ENCODE measurements at places on chromosomes 7 and 10.

DNA sequence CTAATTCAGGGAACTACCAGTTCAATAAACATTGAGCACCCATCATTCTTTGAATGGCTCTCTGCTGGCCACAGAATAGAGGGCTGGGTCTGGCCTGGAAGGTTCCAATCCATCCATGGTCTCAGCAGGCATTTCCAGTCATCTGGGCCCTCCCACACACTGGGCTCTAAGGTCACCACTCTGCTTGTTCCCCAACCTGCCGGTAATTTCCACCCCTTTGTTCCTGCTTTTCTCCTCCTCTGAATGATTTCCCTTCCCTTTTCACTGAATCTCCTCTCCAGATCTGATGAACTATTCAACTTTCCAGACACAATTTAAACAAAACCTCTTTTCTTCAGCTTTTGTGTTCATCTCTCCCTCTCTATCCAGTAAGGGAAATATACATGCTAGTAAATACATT, 2.6 kb downstream of the BZW2 start:
- DNase-seq, result no peak

DNA sequence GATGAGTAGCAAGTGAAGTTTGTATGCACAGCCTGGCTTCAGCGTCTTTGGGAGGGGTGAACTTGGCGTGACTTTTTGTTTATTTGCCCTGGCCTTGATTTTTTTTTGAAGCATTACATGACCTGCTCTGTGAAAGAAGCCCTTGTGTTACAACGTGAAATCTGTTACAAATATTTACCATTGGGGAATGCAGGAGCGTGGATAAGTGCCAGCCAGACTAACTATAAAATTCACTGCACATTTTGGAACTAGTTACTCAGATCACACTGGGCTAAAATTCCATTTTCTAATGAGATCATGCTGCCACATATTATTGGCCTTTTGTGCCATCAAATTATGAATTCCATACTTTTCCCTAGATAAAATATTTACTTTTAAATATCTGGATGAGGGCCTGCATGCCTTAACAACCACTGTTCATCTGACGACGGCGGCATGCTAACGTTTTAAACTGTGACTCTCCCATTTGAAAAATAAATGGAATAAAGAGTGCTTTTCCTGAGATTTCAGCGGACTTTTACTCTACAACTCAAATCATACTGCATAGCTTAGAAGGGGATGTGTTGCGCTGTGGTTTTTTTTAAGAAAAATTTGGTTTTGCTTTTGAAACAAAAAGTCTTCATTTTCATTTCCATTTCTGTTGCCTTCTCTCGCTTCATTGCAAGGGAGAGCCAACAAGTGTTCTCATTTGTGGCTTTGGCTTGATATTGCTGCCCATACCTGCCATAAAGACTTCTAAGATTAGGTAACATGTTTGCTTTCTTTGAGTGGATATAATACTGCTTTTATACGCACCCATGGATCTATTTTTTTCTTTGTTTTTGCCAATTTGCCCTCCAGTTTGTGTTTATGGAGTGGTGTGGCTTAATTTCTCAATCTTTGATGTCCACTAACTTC, 352.2 kb downstream of the TFEC start:
- DNase-seq, result no peak

DNA sequence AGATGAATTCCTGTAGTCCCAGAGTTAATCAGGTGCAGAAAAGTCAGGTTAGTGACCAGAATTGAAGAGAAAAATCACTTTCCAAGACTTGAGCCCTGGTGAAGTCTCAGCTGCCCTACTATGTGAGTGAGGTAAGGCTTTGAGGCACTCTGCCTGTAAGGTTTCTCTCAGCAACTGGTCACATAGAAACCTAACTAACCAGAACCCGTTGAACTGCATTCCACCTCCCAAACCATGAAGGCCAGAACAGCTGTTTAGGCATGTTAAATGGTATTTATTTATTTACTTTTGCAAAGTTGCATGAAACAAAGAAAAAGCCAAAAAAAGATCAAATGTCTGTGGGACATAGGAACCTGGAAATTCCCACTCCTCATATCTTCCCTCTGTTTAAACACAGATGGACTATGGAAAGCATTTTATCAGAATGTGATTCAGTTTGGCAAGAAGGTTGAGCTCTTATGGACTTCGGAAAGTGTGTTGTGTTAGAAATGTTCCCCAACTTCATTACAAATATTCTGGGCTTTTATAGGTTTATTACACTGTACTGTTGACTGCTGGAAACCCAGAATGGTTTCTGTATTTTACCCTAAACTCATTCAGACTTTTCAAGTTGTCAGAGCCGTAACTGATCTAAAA, 12.8 kb upstream of the GPR85 start:
- no peak for DNase-seq

GRCh38 chr10:112148331-112148730, 35.2 kb downstream of the GPAM start:
- DNase-seq, result no peak

DNA sequence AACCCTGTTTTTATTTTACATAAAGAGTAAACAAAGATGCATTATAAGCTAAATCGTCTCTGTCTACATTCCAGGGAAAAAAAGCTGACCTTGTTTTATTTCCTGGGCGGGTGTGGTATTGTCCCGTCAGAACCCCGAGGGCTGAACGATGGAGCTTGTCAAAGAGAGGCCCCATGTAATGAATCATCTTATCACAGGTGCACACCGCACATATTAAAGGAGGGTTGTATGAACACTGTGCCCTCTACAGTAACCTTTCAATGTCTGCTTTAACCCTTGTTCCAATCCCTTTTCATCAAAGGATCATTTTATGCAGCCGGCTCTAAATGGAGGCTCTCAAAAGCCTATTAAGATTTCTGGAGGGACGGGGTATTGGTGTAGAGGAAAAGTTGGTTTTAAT, 158.5 kb upstream of the YAE1 start:
- DNase-seq, result no peak

Measured in substantia nigra (tissue), 51 donors.